ENCODE measurements at places on chromosomes 16 and 17.

- DNase-seq: no peak
These were observed 44.8 kb downstream of the BAHCC1 start for GRCh38 chr17:81440051-81440471.

GRCh38 chr16:75758215-75758614 lies 31.9 kb upstream of the CPHXL start:
- DNase-seq: no peak

DNA sequence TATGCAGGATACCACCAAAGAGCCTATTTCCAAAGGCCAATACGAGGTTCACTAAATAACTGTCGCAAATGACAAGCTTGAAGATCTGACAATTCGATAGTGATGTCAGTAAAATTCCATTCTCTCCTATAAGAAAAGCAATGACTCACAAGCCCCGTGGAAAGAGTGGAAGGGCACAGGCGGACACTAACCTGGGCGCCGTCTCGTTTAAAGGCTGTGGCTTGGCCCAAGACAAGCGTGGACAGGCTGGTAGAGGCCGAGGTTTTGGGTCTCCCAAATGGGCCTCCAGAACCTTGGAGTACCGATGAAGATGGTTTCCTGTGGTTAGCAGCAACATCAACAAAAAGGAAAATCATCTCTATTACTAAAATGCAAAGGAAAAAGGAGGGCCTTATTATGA lies 16.5 kb upstream of the SLC38A8 start:
- no peak for DNase-seq

DNA sequence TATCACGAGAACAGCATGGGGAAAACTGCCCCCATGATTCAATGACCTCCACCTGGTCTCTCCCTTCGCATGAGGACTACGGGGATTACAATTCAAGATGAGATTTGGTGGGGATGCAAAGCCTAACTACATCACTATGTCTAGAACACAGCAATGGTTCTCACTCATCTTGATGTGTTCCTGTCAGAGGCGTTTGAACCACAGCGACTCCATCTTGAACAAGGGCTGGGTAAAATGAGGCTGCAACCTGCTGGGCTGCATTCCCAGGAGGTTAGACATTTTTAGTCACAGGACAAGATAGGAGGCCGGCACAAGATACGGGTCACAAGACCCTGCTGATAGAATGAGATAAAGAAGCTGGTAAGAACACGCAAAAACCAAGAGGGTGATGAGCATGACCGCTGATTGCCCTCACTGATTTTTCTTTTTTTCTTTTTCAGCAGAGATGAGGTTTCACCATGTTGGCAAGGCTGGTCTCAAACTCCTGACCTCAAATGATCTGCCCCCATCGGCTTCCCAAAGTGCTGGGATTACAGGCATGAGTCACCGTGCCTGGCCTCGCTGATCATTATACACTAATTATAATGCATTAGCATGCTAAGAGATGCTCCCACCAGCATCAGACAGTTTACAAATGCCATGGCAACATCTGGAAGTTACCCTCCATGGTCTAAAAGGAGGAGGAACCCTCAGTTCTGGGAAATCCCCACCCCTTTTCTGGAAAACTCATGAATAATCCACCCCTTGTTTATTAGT lies 3.0 kb upstream of the PPY start:
- no peak for DNase-seq

GRCh38 chr16:88561485-88562359 lies 8.5 kb upstream of the ZC3H18 start:
- peak; percentile 55 for DNase-seq

DNA sequence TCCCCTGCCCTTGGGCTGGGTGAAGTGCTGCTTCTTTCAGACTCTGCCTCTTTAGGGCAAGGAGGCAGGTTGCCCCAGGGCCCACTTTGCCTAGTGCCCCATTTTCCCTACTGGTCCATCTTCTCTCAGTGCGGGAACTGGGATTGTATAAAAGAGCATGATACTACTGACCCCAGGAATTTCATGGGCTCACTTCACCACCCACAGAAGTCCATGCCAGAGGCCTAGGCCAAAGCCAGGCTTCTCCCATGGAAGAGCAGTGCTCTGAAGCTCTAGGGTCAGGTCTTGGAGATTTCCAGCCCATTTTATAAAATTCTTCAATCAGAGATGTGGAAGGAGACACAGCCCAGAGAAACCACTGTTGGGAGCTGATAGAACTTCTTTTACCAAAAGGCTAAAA lies 5.7 kb downstream of the CACNG1 start:
- DNase-seq: no peak

Measured in DND-41 (cell line).